ENCODE measurements at places on chromosomes 4 and X.

- H3K27me3 ChIP-seq, result no peaks in the 10 kb centered on the region
- 0 out of 2 replicates have a peak overlapping the region, but pooled peaks have one; percentile 25 for H3K4me3 ChIP-seq
- DNase-seq, result no peak
- H3K4me1 ChIP-seq, result peaks cover 6% of the 10 kb centered on the region
Measured at GRCh38 chr4:161554372-161554990, 609.3 kb downstream of the FSTL5 start.

- no peaks in the 10 kb centered on the region for H3K27me3 ChIP-seq
- H3K4me3 ChIP-seq, result no peak overlapping the region
Measured at GRCh38 chr4:148295642-148296041, 146.6 kb downstream of the NR3C2 start.

- no peak overlapping the region for H3K27ac ChIP-seq
- no peak for DNase-seq
- no peaks in the 10 kb centered on the region for H3K4me1 ChIP-seq
- H3K27me3 ChIP-seq, result no peaks in the 10 kb centered on the region
Measured at GRCh38 chr4:8136972-8137710, 21.5 kb downstream of the ABLIM2 start.

GRCh38 chr4:157014621-157015591 is 43.3 kb upstream of the PDGFC start:
- H3K27me3 ChIP-seq, result no peaks in the 10 kb centered on the region
- no peak overlapping the region for H3K4me3 ChIP-seq
- no peaks in the 10 kb centered on the region for H3K4me1 ChIP-seq
- no peak for DNase-seq
- H3K36me3 ChIP-seq, result no peaks in the 10 kb centered on the region

GRCh38 chr4:173264684-173265185 is 69.4 kb downstream of the HMGB2 start:
- no peak overlapping the region for H3K4me3 ChIP-seq
- peaks cover 4% of the 10 kb centered on the region for H3K4me1 ChIP-seq
- no peaks in the 10 kb centered on the region for H3K27me3 ChIP-seq
- no peaks in the 10 kb centered on the region for H3K36me3 ChIP-seq
- no peak overlapping the region for H3K27ac ChIP-seq
- DNase-seq, result no peak

DNA sequence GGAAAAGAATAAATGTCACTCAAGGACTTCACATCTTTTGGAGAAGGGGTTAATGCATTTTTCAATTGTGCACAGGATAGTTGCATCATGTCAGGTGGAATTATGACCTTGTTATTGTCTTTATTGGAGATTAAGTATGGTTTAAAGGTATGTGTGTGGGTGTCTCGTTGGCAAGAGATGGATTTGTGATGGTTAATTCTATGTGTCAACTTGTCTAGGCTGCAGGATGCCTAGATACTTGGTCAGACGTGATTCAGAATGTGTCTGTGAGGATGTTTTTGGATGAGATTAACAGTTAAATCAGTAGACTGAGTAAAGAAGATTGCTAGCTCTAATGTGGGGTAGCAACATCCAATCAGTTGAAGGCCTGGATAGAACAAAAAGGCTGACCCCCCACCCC is 42.2 kb upstream of the HSD17B10 start:
- DNase-seq, result no peak
- no peaks in the 10 kb centered on the region for H3K36me3 ChIP-seq
- H3K27me3 ChIP-seq, result no peaks in the 10 kb centered on the region
- H3K4me3 ChIP-seq, result no peak overlapping the region

GRCh38 chr4:2330091-2331042 is 68.5 kb upstream of the MXD4 start:
- DNase-seq, result no peak
- H3K27ac ChIP-seq, result no peak overlapping the region
- peaks cover 8% of the 10 kb centered on the region for H3K4me1 ChIP-seq
- H3K4me3 ChIP-seq, result no peak overlapping the region

GRCh38 chrX:153412746-153413720 is 1.8 kb downstream of the ZFP92 start:
- no peak for DNase-seq
- H3K27me3 ChIP-seq, result no peaks in the 10 kb centered on the region
- H3K36me3 ChIP-seq, result no peaks in the 10 kb centered on the region
- H3K27ac ChIP-seq, result no peak overlapping the region
- H3K4me1 ChIP-seq, result no peaks in the 10 kb centered on the region

DNA sequence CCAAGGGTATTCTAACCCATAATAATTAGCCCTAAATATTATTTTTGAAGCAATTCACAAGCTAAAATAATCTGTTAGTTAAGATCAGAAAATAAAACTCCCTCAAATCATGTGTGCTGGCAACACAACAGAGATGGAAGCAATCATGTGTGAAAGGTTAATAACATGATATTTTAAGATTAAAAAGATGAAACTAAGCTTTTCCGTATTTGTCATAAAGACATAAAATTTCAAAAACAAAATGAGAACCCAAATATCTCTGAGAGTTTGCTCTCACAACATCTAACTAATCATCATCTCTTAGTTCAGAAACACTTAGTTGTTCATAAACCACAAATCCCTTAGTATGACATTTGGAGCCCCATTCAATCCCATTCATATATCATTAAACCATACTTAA is 749.1 kb downstream of the CCSER1 start:
- no peak overlapping the region for H3K4me3 ChIP-seq
- DNase-seq, result no peak
- H3K4me1 ChIP-seq, result no peaks in the 10 kb centered on the region

DNA sequence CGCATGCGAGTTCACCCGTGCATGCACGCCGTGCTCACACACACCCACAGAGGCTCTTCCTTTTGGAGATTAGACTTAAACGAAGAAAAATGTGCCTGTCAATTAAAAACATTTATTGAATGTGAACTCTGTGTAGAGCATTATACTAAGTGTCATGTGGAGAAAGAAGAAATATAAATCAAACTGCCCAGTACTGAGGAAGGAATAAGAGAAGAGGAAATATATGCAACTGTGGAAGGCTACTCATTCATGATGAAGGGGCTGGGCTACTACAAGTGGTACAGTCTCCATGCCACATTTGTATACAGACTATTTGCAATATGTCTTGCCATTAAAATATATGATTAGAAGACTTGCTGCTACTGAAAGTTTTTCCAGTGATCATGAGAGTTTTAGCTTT is 714.7 kb downstream of the DMD start:
- no peaks in the 10 kb centered on the region for H3K36me3 ChIP-seq
- no peaks in the 10 kb centered on the region for H3K27me3 ChIP-seq
- DNase-seq, result no peak
- H3K27ac ChIP-seq, result no peak overlapping the region
- H3K4me3 ChIP-seq, result no peak overlapping the region

DNA sequence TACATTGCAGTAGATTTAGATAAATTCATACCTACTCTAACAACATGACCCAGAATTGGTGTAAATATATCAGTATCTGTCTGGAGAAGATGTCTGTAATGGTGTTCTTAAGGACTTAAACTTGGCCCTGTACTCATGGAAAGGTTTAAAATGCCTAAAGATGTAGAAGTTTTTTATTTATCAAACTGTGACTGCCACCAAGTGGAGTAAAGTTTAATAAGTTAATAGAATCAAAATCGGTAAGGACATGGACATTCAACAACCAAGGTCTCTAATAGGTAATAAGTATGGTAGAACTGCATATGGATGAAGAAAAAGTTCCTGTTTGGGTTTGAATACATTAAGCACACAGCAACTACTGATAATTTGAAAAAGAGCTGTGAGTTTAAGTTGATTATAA is 474.0 kb upstream of the NDST3 start:
- H3K27me3 ChIP-seq, result no peaks in the 10 kb centered on the region
- H3K36me3 ChIP-seq, result no peaks in the 10 kb centered on the region
- no peaks in the 10 kb centered on the region for H3K4me1 ChIP-seq
- DNase-seq, result no peak
- no peak overlapping the region for H3K4me3 ChIP-seq

- H3K27me3 ChIP-seq, result no peaks in the 10 kb centered on the region
- H3K36me3 ChIP-seq, result no peaks in the 10 kb centered on the region
- peaks cover 4% of the 10 kb centered on the region for H3K4me1 ChIP-seq
- peak overlapping the region; percentile 66 for H3K4me3 ChIP-seq
Measured at GRCh38 chrX:54042609-54043021, 1.7 kb downstream of the PHF8 start.

- DNase-seq, result no peak
- no peaks in the 10 kb centered on the region for H3K36me3 ChIP-seq
- no peak overlapping the region for H3K4me3 ChIP-seq
- H3K4me1 ChIP-seq, result no peaks in the 10 kb centered on the region
- H3K27ac ChIP-seq, result no peak overlapping the region
Measured at GRCh38 chrX:136336623-136337022, 35.9 kb downstream of the ADGRG4 start.

- H3K36me3 ChIP-seq, result no peaks in the 10 kb centered on the region
- H3K27ac ChIP-seq, result no peak overlapping the region
- H3K4me3 ChIP-seq, result no peak overlapping the region
- no peaks in the 10 kb centered on the region for H3K4me1 ChIP-seq
- no peaks in the 10 kb centered on the region for H3K27me3 ChIP-seq
- no peak for DNase-seq
Measured at GRCh38 chr4:159706704-159707103, 603.8 kb downstream of the RAPGEF2 start.

DNA sequence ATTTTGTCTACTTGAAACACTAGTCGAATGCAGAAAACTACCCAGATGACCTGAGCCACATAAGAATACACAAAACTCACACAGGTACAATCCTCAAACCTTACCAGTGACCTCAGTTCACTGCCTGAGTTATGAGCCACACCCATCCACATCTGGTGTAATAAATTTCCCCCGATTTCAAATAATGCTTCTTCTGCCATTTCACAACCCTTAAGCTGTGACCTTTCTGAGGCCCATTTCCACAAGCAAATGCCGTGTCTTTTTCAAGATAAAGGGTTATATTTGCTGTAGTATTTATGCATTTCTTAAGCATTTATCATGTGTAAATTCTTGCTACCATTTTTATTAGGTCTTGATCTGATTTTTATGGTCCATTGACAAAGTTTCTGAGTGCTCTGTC is 1.8 kb upstream of the ARHGEF38 start:
- no peaks in the 10 kb centered on the region for H3K4me1 ChIP-seq
- no peaks in the 10 kb centered on the region for H3K36me3 ChIP-seq
- no peaks in the 10 kb centered on the region for H3K27me3 ChIP-seq
- no peak overlapping the region for H3K4me3 ChIP-seq
- no peak overlapping the region for H3K27ac ChIP-seq

- no peak overlapping the region for H3K4me3 ChIP-seq
- no peaks in the 10 kb centered on the region for H3K27me3 ChIP-seq
- H3K27ac ChIP-seq, result no peak overlapping the region
- H3K36me3 ChIP-seq, result peaks cover 2% of the 10 kb centered on the region
Measured at GRCh38 chrX:3638280-3638873, 75.1 kb downstream of the PRKX start.

DNA sequence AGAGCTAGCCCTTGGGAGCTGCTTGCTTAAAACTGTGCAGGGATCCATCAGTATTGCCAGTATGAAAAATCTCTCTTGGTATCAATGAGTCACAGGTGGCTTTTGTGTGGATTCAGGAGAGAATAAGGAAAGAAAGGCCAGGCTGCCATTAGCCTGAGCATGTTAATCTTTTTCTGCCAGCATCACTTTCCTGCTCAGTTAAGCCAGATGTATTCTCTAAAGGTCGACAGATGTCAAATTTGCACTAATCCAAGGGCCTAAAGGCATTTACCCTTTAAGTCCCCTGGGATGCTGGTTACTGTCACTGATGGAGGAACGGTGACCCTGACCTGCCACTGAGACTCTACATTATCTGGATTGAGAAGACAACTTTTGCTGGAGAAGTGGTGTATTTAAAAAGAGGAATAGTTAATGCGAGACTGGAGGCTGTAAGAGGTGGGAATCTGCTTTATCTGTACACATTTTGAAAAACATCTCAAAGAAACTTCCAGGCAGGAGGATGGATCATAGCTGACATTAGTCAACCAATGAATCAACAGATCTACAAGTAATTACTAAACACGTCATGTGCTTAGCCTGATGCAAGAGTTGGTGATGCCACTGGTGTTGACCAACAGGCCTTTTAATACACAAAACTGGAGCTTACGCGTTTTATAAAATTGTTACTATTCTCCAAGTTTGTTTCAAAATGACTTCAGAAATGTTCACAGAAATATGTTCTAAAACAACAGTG is 241.4 kb upstream of the ANXA3 start:
- H3K27ac ChIP-seq, result no peak overlapping the region
- DNase-seq, result no peak
- H3K4me3 ChIP-seq, result no peak overlapping the region

DNA sequence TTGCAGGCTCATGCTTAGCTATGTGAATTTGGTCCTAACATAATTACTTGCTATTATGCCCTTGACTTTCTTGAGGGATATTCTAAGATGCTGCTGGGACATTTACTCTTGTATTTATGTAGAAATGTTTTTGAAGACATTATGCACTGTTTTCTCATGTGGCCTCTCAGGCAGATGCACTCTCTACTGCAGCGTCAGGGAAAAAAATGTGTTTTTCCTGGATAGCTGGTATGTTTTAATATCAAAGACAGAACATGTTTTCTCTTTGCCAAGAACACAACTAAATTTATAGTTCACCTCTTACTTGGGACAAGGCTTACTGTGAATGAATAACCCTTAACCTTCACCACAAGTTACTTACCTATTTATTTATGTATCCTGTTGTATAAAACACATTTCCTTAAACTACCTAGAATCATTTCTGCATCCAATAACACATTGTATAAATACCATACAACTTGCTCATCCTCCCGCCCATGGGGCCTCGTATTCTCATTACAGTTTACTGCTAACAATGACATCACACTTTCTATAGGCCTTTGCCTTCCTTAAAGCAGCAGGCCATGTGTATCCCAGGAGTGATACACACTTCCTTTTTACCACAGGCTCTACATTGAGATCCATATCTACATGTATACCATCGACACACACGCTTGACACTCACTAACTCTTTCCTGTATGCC is 178.7 kb downstream of the SLIT2 start:
- no peaks in the 10 kb centered on the region for H3K4me1 ChIP-seq
- no peaks in the 10 kb centered on the region for H3K36me3 ChIP-seq
- no peak overlapping the region for H3K4me3 ChIP-seq
- no peak for DNase-seq

GRCh38 chr4:40750461-40751258 is 905 bp downstream of the NSUN7 start:
- H3K36me3 ChIP-seq, result no peaks in the 10 kb centered on the region
- H3K27ac ChIP-seq, result no peak overlapping the region
- no peak for DNase-seq
- no peaks in the 10 kb centered on the region for H3K27me3 ChIP-seq
- H3K4me3 ChIP-seq, result peak overlapping the region; percentile 69
- H3K4me1 ChIP-seq, result no peaks in the 10 kb centered on the region

DNA sequence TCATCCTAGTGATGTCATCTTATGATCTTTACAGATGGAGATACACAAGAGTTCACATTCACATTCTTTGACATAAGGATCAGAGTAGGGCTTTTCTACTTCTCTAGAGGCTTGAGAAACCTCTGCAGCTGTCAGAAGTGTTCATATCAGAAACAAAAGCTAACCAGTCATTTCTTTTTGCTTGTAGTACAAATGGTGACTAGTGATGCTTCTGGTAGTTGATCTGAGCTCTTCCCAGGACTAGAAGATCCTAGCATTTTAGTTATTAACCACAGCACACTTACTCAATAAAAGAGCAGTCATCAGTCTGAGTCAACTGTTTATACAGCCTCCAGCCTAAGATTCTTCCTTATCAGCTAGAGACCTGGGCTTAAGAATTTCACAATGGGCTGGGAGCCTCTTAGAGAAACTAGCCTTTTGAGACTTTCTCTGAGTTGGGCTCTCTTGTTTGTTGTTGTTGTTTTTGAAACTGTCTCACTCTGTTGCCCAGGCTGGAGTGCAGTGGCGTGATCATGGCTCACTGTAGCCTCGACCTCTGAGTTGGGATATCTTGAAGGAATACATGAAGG is 84.1 kb downstream of the TMEM164 start:
- no peaks in the 10 kb centered on the region for H3K27me3 ChIP-seq
- peak overlapping the region; percentile 20 for H3K27ac ChIP-seq
- DNase-seq, result no peak
- peaks cover 9% of the 10 kb centered on the region for H3K4me1 ChIP-seq

Measured in GM12878 (cell line).